DMS153 (cell line): ENCODE measurements at places on chromosomes 3 and 15.

GRCh38 chr3:142977399-142977728, 13.9 kb upstream of the PAQR9 start:
- no peak for DNase-seq

DNA sequence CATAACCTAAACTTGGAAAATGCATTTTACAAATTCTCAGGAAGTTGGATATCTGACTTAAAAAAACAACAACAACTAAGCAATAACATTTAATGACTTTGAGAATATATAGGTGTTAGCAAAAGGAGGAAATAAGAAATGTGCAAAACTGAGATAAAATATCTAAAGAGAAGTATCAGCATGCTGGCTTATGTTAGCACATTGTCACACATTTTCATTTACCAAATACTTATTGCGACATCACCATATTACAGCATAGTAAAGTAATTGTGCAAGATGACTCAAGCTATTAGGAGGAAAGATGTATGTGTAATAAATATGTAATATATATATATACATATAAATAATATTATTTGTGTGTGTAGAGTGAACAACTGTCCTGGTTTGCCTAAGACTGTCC, 9.2 kb downstream of the PTX3 start:
- DNase-seq = no peak

GRCh38 chr15:90212221-90213098, 11.3 kb downstream of the SEMA4B start:
- DNase-seq = no peak

- DNase-seq = no peak
Observed at GRCh38 chr3:57569859-57570450, 13.9 kb downstream of the PDE12 start.

- DNase-seq = peak; percentile 24
Observed at GRCh38 chr3:15102836-15103235, 3.9 kb upstream of the RBSN start.

DNA sequence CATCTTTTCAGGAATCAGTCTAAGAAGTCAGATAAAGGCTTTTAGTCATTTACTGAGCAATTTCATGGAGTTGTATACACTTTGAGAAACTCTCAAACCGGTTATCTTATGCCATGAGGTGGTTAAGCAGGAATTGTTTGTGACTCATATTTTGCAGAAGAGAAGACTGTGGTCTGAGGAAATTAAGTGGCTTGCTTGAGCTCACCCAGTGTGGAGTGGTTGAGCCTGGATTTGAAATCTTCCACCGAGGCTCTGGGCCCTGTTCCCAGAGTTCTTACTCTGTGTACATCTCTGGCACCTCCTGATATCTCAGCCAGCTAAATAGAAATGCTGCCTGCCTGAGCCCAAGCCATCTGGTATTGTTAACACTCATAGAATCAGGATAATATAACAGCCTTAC, 37.8 kb upstream of the BCL6 start:
- DNase-seq = no peak

GRCh38 chr15:64693134-64693533, 82.3 kb downstream of the RBPMS2 start:
- no peak for DNase-seq

GRCh38 chr3:59836531-59836930, 786.7 kb upstream of the CFAP20DC start:
- no peak for DNase-seq

DNA sequence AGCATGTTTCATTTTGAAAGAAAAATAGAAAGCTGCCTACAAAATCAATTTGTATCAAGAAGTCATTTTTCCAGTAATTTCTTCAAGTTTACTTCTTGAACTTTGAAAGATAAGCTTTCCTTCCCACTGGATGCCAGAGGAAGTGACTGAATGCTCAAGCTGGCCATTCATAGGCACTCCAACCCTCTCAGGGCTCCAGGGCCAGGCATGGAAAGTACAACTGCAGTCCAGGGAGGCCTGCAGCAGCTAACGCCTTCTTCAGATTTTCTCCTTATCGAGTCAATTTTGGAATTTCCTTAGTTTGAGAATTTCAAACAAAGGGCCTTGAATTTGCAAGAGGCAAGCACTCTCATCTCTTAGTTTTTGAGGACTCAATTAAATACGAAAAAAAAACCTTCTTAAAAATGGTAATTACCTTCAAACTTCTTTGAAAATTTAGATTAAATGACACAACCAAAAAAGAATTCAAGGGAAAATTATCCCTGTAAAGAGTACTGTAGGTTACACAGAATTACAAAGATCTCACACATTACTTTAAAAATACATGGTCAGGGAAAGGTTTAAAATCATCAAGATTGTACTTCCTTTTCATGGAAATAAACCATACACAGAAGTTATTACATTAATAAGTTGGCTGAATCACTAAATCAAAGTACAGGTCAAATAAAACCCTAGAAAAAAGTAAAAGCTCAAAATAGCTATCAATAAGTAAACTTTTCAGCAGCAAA, 2.5 kb downstream of the UBP1 start:
- no peak for DNase-seq

GRCh38 chr15:43242616-43243015, 21.8 kb upstream of the EPB42 start:
- no peak for DNase-seq

DNA sequence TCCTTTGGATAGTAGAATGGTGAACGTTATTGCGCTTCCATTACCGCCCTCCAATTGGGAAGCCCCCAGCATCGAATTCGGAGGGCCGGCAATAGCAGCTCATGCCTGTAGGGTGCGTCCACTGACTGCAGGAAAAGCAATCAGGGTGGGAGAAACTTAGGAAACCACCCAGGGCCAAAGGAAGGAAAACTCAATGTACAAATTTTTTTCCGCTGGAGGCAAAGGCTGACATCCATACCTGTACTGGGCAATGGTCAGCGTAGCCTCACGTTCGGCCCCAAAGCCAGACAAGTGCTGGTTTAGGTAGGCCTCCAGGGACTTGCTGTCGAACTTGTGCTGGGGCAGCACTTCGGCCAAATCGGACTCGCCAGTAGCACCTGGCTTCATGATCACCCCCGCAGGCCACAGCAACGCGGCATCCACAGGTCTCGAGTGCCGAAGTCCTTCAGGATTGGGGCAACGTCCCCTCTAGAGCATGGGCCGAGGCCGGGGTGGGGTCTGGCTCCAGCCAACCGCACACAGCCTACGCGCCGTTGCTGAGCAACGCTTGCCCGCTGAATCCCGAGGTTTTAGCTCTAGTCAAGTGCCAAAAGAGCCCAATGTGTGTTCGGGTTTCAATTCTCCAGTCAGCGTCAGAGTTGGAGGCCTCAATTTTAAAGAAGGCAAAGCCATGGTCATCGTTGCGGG, at the start of gene ACAD11:
Gene ACAD11, minus strand, starts transcription at position 445 of the 687 bp plus-strand sequence. Its CDS starts 58 bp downstream, at position 387.
- DNase-seq = peak; percentile 38
